ENCODE measurements at places on chromosomes 6 and 20.

DNA sequence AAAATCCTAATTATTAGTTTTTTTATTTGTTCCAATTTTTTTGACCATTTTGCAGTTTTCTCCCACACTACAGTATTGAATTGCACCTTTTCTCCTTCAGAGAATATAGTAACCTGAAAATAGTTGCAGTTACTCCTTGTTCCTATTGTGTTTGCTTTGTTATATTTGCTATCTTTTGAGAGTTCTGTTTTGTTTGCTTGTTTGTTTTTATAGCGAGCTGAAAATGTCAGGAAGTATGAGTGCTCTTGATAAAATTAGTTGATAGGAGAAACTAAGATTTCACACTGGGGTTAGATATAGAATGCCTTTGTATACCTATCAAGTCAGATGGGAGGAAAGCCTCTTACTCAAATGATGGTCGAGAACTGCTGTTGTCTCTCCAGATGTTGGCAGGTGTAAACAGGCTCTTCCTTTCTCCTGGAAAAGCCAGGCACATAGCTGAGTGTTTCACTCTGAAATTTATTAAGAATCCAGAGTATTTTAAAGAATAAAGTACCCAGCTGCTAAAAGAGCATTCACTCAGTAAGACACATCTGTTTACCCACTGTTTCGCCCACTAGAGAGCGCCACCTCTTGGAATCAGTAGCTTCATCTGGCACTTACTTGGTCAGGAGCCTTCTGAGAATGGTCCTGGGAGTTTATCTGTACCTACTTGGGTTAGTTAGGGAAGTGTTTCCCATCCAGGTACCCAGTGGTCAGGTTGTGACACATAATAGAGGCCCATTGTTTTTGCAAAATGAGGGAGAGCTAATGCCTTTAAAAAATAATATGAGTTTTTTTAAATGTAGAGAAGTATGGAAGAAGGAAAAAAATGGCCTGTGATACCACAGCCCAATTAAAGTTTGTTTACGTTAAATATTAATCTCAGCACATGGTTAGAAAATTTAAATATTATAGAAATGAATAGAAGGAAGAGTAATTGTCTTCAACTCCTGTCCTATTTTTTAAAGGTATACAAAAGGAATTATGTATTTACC is 11.2 kb downstream of the NT5DC1 start:
- DNase-seq: no peak

- DNase-seq: no peak
Measured at GRCh38 chr20:38034961-38035360, 1.4 kb downstream of the RPRD1B start.

GRCh38 chr20:14234666-14235295 is 102.6 kb downstream of the FLRT3 start:
- DNase-seq: no peak

DNA sequence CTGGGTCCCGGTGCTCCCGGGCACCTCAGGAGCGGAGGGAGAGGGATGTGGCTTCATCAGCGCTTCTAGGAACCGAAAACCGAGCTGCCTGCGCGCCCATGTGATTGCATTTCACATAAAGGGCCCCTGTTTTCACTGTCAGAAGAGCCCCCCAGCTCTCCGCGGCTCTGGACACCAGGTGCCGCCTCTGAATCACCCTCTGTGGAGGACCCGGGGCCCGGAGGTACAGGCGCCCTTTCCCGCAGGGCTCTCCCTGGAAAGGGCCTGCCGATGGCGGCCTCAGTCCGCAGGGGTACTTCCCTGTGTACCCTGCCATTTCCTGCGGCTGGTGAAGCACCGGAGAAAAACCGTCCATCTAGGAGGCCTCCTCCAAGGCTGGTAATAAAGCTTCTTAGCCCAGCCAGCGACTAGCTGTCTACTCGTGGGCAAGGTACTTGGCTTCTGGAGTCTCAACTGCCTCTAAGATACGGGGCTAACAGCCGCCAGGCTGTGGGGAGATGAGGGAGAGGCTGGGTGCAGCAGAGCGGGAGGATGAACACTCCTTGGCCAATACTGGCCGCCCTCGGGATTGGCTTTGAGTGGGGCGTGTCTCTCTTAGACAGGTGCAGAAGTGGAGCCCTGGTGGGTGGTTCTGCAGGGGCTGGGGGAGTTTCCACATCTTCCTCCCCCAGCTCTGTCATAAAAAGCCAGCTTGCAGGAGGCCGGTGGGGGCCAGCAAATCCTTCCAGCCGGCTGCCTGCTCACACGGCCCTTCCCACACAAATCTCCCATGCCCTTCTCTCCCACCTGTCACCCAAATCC is 1.6 kb downstream of the PPP1R16B start:
- no peak for DNase-seq

GRCh38 chr6:12115492-12115891 is 103.4 kb downstream of the HIVEP1 start:
- no peak for DNase-seq

- no peak for DNase-seq
Measured at GRCh38 chr6:157514659-157515496, 133.9 kb downstream of the ZDHHC14 start.

DNA sequence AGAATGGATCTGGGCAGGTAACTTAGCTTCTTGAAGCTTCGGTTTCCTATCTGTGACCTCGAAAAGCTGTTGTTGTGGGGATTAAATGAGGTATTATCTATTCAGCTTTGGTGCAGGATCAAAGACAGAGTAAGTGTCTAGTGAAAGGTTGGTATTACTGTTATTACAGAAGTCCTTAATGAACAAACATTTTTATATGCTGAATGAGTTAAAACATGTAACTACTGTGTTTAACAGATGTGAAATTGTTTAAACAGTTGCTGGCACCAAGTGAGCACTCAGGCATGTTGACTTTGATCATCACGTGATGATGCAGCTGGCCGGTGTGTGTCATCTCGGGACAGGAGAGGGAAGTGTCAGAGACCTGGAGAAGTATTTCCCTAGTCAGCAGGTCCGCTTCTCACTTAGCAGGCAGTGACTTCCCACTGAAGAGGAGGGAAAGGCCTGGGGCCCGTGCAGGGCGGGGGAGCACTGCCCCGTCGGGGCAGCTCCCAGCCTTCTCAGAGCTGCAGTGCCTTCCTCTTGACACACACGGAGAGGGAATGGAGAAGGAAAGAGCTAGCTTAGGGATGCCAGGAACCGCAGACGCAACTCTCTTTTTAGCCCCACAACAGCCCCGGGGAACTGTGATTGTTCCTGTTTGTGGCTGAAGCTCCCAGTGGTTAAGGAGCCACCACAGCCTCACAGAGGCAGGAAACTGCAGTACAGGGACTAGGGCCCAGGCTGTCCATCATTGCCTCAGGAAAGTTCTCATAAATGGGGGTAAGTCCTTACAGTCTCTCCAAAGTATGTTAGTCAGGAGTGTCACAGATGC is 18.0 kb downstream of the TUBB2A start:
- no peak for DNase-seq

DNA sequence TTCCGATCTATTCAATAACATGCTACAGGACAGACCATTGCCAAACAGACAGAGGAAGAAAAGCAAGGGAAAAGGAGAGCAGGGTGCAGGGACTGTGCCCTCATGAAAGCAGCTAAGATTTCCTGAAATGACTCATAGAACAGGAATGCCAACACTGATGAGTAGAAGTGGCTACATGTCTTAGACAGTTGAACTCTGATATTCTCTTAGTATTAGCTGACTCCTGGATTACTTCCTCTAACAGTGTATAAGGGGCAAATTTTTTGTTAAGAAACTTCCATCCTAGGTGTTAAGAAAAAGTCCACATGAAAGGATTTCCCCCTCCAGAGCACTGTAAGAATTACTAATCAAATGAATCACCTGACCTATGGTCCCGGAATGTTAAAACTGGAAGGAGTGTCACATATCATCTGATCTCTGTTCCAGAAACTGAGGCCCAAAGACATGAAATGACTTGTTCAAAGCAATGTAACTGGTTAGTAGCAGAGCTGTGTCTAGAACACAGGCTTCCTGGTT is 224.9 kb downstream of the IBTK start:
- DNase-seq: no peak

DNA sequence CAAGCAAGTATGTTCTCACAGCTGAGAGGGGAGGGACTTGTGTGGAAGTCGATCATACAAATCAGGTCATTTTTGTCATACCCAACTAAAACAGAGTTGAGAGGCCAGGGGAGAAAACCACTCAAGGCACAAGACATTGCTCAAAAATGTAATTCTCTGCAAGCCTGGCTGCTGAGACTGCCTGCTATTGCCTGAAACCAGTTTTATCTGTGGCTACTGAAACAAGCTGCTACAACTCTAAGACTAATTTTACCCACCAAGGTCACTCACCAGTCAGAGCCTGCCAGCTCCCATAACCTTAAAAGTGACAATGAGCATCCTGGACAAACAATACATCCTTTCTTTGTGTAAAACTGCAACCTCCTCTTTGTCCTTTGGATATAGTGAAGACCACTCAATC is 54.1 kb upstream of the CST7 start:
- no peak for DNase-seq

GRCh38 chr6:134394905-134395304 is 77.0 kb upstream of the SGK1 start:
- no peak for DNase-seq

DNA sequence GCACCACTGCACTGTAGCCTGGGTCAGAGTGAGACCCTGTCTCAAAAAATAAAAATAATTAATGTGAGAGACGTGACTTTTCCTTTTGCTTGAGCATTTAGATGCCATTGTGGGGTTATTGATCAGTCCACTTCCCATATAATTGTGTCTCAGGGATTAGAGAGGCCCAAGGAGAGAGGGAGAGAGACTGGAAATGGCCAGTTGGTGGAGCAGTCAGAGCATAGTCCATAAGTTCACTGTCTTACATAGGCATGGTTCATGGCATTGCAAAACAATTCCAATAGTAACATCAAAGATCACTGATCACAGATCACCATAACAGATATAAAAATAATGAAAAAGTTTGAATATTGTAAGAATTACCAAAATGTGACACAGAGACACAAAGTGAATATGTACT is 15.2 kb upstream of the SDHAF4 start:
- no peak for DNase-seq

- no peak for DNase-seq
Measured at GRCh38 chr6:132235596-132236280, 165.5 kb downstream of the MOXD1 start.

GRCh38 chr20:3165473-3166337 is 6.0 kb upstream of the FASTKD5 start:
- DNase-seq: peak; percentile 55

- DNase-seq: peak; percentile 55
Measured at GRCh38 chr6:111603040-111603439, 2.6 kb downstream of the TRAF3IP2 start.

GRCh38 chr6:119148098-119148824 is 69.8 kb upstream of the FAM184A start:
- DNase-seq: peak; percentile 78

- no peak for DNase-seq
Measured at GRCh38 chr20:2652724-2653555, 508 bp downstream of the NOP56 start.

DNA sequence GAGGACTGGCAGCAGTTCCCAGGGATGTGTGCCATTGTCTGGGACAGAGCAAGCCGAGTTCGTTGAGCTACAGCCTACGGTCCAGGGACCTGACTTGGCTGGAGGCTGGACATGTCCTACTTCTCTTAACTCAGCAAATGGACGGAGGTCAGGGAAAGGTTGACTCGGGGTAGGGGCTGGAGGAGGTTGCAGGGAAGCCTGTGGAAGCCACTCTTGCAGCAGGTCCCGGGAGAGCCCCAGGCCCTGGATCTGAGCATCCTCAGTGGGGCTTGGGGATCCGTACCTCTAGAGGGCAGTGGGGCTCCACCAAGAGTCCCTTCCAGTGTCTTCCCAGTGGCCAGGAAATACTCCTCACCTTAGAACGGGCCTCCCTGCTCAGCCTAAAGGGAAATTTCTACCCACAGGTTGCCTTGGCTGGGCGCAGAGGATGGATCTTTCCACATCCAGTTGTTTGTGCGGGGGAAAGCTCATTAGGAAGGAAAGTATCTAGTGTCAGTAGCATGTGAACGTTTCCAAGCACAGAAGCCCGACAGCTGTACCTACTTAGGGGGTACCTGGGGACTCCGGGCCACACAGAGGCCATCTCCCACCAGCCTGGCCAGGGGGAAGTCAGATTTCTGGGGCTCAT is 170.2 kb downstream of the NFATC2 start:
- peak; percentile 63 for DNase-seq

- no peak for DNase-seq
Measured at GRCh38 chr20:33353013-33353402, 48.3 kb downstream of the CDK5RAP1 start.

DNA sequence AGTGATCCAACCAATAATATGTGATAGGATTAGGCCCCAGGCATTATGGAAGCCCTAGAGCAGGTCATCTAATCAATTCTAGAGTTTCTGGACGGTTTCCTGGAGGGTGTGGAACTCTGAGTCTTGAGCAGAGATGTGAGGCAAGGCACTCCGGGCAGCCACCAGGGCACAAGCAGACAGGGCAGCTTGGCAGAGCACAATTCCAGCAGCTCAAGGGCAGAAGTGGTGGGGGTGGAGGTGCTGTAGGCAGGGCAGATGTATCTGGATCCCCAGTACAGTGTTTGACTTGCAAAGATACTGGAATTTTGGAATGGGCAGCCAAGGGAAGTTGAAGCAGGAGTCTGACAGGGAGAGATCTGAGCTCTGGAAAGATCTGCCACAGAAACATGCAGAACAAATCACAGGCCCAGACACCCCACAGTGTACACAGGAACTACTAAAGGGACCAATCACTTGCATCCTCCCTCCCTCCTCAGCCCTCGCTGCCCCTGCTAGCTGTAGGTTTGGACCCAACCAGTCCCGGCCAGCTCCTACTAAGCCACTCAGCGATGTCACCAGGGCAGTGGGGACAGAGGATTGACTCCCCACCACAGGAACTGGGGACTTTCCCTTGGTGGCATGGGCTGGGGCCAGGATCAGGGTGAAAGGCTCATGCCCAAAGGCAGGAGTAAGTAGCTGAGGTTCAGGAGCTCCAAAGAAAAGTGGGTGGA is 47.0 kb downstream of the TFEB start:
- no peak for DNase-seq

DNA sequence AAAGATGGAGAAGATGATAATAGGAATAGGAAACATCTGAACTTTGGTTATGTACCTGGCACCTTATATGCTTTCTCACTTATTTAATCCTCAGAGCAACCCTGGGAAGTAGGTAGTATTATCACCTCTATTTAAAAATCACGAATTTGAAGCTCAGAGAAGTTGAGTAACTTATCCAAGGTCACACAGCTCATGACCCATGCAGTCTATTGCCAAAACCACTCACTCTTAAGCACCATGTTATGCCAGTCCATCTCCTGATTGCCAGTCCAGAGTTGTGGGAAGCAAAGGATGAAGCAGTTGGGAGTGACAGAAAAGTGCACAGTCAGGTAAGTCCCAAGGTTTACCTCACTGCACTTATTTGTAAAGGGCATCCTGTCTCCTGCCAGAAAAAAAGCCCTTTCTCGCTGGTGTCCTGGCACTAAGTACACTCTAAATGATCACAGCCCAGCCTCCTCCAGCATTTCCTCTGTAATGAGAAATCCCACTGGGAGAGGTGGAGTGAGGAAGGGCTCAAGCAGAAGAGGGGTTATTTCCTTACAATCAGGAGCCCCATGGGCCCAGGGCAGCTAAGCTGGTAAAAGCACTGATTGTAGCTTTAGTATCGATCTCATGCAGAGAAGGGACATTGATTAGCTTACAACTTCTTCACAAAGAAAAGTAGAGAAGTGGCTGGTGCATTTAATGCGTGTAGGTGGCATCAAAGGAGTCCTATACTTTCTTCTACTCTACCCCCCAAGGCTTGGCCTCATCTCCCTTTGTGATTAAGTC is 21.3 kb upstream of the SCGN start:
- no peak for DNase-seq
